Suppressor macrophage treated with lipopolysaccharide for 1 hour (primary cell): ENCODE measurements at places on chromosomes 12 and 14.

GRCh38 chr14:24436355-24437019 lies 6.1 kb downstream of the SDR39U1 start:
- peak; percentile 74 for DNase-seq

GRCh38 chr12:94171595-94171930 lies 23.2 kb downstream of the PLXNC1 start:
- peak; percentile 53 for DNase-seq

GRCh38 chr14:21106498-21107282 lies 5.8 kb downstream of the TMEM253 start:
- peak; percentile 81 for DNase-seq

GRCh38 chr14:47150267-47150666 lies 498.7 kb upstream of the RPL10L start:
- no peak for DNase-seq

GRCh38 chr12:122882908-122883558 lies 12.9 kb downstream of the VPS37B start:
- DNase-seq, result no peak

GRCh38 chr14:101529079-101529478 lies 32.2 kb upstream of the DIO3 start:
- no peak for DNase-seq

DNA sequence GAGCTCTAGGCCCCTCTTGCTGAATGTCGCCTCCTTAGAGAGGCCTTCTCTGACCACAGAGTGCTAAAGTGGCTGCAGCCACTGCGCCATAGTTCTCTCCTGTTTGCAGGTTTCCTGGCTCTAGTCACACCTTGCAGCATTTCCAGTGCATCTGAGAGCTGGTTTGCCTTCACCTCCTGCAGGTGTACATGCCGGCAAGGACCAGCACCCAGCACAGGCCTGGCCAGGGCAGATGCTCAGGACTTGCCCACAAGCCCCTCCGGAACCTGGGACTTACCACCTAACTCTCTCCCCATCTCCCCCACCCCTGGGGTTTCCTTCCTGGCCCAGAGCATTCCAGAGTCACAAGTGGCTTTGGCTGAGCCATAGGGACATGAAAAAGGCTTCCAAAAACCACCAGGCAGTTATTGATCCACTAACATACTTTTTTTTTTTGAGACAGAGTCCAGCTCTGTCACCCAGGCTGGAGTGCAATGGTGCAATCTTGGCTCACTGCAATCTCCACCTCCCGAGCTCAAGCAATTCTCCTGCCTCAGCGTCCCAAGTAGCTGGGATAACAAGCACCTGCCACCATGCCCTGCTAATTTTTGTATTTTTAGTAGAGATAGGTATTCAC lies 9.1 kb downstream of the ITPK1 start:
- no peak for DNase-seq

DNA sequence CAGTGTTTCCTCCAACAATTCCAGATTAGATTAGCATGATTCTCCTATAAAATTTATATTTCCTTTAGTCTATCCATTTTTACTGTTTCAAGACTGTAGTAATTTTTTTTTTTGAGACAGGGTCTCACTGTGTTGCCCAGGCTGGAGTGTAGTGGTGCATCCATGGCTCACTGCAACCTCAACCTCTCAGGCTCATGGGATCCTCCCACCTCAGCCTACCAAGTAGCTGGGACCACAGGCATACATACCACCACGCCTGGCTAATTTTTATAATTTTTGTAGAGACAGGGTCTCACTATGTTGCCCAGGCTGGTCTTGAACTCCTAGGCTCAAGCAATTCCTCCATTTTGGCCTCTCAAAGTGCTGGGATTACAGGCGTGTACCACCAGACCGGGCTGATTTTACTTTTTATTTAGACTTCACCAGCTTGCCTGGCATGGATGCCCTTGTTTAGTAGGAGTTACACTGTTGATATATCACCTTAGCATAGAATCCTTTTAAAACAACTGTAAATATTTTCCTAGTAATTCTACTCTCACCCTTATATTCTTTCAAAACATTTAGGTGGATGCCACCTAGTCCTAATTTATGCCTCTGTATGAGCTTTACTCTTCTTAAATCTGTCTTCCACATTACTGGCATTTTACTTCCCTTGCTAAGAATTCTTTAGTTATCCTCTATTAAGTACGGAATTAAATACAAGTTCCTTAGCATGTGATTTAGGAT lies 55.8 kb upstream of the LIMA1 start:
- DNase-seq, result no peak

GRCh38 chr12:47752552-47752951 lies 6.1 kb downstream of the RAPGEF3 start:
- no peak for DNase-seq

GRCh38 chr14:42228611-42229010 lies 621.9 kb downstream of the LRFN5 start:
- no peak for DNase-seq

- DNase-seq, result no peak
These were observed 647 bp upstream of the SIX1 start for GRCh38 chr14:60649875-60650372.

GRCh38 chr12:25716842-25717241 lies 163.8 kb upstream of the LMNTD1 start:
- DNase-seq, result no peak
